Fibroblast of pulmonary artery (primary cell): ENCODE measurements at places on chromosomes 3 and 15.

DNA sequence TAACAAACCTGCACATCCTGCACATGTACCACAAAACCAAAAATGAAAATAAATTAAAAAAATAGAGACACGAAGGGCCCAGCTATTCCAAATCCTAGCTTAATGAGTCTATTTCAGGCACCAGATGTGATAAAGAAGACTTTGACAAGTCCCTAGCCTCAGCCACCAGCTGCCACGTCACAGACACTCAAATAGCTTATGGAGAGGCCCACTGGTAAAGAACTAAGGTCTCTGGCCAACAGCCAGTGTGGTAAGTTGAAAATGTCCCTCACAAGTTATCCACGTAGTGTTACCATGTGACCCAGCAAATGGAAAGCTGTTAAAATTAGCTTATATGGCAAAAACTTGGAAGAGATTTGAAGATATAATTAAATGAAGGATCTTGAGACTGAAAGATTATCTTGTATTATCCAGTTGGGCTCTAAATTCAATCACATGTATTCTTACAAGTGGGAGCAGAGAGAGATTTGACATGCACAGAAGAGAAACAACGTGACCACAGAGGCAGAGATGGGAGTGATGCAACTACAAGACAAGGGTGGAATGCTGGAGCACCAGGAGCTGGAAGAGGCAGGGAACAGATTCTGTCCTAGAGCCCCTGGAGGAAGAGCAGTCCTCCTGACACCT, 10.9 kb downstream of the ACSBG1 start:
- DNase-seq, result peak; percentile 34

DNA sequence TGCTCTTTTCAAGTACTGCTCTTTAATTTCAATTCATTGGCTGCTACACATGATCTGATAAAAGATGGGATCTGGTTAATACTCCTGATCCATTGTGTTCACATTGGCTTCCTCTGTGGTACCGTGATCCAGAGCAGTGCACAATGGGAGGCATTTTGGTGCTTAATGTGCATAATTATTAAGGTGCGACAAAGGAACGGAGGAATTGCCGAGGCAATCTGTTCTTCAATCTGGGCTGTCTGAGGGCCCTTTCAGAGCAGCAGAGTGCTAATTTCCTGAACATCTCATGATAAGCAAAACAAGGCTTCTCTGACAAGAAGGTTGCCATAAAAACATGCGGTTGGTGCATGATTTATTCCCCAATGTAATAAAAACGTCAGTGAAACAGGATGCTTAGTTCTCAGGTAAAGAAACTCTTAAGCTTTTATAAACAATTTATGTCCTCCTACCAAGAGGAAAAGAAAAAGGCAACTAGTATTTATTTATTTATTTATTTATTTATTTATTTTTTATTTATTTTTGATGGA, 64.0 kb upstream of the EPHA3 start:
- no peak for DNase-seq

- no peak for DNase-seq
Measured at GRCh38 chr3:59749291-59749690, 699.5 kb upstream of the CFAP20DC start.

DNA sequence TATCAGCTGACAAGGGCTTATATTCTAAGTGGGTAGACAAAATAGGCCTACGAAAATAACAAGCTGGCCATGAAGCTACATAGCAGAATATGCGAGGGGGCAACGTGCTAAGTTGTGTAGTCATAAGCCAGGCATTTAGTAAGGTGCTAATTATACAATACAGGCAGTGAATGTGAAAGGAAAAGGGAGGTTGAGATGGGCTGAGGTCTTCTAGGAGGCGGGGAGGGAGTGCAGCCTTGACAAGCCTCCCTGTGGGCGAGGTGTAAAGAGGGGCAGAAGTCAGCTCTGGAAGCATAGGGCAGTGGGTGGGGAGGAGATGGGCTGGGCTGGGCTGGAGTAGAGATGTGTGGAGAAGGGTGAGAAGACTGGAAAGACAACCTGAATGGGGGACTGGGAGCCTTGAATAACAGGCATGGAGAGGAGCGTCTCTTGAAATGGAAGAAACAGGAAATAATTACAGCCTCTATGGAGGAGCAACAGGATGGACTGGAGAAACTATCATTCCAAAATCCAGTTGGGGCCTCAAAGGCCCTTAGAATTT, 1.2 kb downstream of the TIGIT start:
- DNase-seq, result no peak

GRCh38 chr15:32691689-32692038, 26.1 kb upstream of the GREM1 start:
- DNase-seq, result no peak

DNA sequence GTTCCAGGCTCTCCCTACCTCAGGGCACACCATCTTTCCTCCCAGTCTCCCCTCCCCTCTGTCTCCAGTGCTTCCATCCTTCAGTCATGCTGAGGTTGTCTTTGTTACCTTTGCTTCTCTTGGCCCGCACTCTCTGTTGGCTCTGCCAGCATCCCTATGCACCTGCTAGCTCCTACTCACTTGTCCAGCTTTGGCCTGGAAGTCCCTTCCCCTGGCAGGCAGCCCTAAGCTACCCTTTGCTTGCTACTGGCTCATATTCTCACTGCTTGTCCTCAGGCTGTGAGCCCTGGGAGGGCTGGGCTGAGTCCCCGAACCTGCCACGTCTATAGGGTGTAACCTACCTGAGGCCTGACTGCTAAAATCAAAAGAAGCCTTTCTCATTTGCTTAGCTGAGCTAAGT, 122.7 kb downstream of the PGPEP1L start:
- no peak for DNase-seq

DNA sequence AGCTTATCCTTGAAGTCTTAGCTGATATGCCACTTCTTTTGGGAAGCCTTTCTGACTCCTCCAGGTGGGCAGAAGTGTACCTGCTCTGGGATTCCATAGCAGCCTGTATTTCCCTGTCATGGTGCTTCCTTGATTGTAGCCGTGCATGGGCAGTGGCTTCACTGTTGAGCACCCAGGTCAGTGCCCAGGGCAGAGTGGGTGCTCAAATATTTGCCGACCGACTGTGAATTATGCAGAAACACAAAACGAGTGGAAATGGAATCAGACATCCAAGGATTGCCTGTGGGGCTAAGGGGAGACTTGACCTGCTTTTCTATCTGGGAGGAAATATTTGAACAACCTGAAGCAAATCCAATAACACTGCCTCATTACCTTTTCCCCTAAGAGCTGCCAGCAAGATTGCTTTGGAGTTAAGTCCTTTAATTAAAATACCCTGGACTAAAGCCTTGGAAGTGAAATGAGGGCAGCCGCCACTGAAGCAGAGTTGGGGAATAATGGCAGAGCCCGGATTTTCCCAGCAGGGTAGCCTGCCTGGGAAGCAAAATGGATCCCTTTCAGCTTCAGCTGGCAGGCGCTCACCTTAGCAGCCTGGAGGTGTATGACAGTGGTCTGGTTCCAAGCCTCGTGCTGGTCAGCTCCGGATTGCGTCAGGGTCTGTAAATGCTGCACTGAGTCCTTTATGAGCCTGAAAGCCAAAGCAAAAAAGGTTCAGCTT, 14.9 kb downstream of the ACOX2 start:
- DNase-seq, result no peak

DNA sequence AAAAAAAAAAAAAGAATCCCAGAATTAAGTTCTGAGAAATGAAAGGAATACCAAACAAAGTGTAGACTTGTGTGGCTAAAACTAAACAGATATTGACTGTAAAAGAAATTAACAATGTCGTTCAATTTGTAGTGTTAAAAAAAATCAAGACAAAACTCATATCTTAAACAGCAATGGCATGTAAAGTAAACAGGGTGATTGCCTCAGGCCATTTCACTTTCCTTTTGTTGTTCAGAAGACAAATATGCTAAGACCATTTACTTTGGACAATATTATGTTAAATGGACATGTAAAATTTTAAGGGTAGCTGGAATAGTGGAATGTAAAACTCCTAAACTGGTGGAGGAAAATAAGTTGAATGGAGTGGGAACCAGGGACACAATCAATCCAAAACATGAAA, 139.1 kb downstream of the RTP4 start:
- no peak for DNase-seq

DNA sequence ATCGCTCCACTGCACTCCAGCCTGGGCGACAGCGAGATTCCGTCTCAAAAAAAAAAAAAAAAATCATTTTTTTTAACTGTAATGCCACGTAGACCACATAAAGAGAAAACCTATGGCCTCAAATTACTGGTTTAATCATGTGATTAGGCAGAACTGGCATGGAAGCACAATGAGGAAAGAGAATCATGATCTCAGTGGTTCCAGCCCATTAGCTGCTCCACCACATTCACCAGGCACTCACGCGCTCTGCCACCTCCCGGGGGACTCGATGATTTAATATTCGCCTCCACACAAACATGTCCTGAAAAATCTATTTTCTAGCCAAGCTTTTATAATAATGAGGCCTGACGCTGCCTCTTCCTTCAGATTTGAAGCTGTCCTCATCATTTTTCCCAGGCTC, 204.7 kb downstream of the TBL1XR1 start:
- DNase-seq, result no peak

DNA sequence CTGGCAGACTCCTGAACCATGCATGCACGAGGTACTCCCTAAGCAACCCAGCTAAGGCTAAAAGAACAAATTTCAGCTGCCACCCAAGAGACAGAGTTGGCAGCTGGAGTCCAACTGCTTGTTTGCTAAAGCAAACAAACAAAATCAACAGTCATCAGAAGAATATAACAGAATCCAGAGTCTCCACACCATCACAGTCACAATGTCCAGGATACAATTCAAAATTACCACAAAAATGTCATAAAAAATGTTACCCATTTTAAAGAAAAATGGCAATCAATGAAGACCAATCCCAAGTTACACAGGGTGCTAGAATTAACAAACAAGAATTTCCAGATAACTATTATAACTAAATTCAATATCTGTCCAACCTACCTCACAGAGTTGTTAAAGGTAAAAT, 42.9 kb downstream of the RFTN1 start:
- no peak for DNase-seq

DNA sequence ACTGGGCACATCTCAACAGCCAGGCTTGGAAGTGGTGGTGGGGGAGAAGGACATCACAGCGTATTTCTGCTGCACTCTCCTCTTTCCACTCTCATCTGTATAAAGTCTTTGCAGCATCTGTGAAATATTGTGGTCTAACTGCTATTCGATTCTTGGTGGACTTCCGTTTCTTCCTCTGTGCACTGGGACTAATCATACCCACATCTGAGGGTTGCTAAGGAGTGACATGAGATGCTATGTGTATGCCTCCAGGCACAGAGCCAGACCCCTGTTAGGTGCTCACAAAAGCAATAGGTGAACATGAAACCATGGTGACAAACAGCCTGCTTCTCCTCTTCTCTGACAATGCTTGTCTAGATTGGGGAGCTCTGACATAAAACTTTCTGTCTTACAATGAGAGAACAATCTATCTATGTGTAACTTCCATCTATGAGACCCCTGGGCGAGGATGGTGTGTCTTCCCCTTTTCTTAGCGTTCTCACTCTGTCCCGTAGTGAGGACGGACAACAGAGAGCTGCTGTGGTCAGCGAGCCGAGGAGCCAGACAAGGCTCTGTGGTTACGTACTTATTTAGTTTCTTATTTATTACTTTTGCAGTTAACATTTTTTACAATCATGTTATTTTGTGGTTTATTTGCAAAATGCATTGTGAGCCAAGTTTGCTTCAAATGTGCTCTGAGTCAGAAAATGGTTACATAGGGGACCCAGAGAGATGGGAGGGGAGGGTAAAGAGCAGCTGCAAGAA, 196.7 kb upstream of the TPRG1 start:
- DNase-seq, result no peak

DNA sequence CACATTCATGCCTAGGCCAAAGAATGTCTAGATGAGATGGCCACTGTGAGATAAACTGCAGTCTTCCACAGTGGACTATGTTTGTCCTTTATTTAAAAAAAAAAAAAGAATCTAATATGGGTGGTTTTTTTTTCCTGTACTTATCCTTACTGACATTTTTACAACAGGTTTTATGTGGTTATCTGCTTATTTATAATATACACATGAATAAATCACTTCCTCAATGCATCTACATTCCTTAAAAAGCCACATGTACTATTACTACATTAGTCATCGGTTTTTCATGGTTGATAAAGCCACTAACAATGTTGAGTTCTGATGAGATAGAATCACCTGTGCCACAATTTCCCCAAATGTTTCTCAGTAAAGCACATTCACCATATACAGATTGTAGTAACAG, 341.3 kb upstream of the THBS1 start:
- DNase-seq, result no peak

GRCh38 chr3:171356251-171356650, 104.0 kb downstream of the TNIK start:
- no peak for DNase-seq

GRCh38 chr15:80049046-80049445, 10.4 kb upstream of the ZFAND6 start:
- no peak for DNase-seq

DNA sequence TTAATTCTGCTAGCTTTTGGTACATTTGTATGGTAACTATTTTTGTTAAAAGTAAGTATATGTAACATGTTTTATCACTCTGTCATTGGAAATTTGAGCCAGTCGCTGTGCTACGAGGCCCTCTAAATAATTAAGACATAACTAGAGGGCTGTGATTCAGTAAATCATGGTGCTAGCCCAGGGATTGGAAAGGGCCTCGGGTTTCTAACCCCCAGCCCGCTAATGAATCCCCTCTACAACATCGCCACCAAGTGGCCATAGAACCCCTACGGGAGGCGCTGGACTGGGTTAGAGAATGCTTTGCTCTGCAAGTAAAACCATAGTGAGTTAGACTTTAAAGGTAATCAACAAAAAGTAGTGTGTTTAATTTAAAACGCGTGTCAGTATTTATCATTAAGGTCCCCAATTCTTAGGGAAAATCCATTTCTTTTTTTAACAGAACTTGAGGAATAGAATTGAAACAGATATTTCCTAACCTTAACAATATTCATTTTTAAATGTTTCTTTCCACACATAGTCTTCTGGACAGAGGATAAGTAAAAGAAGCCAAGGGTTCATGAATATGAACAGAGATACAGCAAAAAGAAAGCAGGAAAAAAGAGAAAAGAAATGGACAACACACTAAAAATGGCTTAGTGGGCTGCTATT, 744.7 kb downstream of the EPHA3 start:
- peak; percentile 49 for DNase-seq

DNA sequence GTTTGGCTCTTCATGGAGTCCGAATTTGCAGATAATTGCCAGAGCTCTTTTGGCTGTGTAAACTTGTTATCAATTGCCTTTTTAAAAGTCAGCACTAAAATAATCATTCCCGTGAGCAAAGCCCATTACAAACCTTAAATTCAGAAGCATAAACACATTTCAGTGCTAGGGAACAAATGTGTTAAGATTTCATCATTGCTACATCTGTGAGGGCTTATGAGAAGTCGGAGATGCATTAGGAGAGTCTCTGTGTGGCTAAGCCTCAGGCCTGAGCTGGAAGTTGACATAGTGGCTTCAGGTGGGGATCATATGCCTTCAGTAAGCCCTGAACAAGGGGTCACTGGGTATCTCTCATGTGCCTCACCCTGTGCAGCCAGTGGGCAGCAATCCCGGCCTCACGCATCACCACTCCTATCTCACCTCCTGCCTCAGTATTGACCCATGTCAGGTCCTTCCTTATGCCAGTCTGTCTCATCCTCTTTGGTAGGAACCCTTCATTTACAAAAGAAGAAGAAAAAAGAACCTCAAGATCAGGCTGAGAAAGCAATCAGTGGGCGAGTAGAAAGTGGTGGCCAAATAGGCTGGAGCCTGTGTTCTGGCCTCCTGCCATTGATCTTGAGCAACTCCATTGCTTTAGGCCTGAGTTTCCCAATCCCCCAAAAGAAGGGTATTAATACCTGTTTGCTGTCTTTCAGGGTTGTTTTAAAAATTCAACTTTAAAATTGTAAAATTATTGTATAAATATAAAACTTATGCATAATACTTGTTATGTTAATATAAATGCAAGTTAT, 233.5 kb downstream of the IL20RB start:
- DNase-seq, result no peak
